Hematopoietic multipotent progenitor cell treated with erythropoietin and hydrocortisone succinate and interleukin-3 and kit ligand, for 8 days (in vitro differentiated cells): ENCODE measurements at places on chromosomes 4 and X.
A peak's percentile ranks its signal among the peaks of the same experiment; 100 is the strongest.

DNA sequence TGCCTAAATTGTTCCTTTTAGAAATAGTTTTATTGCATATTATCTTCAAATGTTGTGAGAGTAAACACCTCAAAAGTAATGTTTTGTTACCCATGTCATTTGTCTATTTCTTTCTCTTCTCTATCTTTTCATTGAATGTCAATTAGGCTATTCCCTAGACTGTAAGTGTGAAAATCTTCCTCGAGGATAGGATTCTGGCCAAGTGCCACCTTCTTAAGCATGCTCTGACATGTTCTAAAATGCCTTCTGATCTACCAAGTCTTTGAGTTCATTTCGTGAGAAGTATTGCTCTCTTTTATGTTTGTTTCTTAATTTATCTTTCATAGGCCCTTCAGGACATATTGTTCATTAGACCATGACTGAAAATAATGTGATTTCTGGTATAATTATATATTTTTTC is 44.1 kb upstream of the TLL1 start:
- DNase-seq = no peak

GRCh38 chr4:48910511-48910910 is 3.9 kb upstream of the OCIAD2 start:
- no peak for DNase-seq

DNA sequence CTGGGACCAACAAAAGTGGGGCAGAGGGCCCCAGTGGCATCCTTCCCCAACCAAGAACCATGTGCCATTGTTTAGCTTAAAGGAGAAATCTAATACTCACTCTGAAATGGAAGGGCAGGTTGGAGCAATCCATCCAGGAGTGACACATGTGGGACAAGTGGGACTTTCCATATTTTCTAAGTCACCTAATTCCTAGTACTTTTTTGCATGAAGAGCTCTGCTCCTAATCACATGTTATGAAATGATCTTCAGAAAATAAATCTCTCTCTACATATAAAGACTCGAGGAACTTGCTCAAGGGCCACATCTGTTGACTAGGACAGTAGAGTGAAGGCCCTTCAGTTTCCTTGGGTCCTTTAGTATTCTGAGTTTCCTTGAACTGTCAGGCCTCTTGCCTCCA is 2.5 kb downstream of the CYBB start:
- DNase-seq = no peak

DNA sequence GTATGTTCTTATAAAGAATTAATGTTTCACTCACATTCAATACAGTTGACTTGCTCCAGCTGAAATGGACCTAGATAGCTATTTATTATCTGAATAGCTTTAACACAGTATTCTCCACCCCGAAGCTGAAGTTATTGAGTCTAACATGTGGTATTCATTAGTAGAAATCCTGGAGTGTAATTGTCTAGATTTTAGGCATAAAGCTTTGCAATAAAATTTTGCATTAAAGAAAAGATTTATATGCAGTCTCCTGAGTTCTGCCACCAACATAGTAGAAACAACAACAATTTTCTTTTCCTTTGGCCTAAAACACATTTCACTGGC is 90.2 kb upstream of the DCLK2 start:
- no peak for DNase-seq

- DNase-seq = no peak
Measured at GRCh38 chr4:13703096-13703495, 75.6 kb upstream of the BOD1L1 start.

- no peak for DNase-seq
Measured at GRCh38 chr4:165556383-165556782, 177.6 kb downstream of the CPE start.

DNA sequence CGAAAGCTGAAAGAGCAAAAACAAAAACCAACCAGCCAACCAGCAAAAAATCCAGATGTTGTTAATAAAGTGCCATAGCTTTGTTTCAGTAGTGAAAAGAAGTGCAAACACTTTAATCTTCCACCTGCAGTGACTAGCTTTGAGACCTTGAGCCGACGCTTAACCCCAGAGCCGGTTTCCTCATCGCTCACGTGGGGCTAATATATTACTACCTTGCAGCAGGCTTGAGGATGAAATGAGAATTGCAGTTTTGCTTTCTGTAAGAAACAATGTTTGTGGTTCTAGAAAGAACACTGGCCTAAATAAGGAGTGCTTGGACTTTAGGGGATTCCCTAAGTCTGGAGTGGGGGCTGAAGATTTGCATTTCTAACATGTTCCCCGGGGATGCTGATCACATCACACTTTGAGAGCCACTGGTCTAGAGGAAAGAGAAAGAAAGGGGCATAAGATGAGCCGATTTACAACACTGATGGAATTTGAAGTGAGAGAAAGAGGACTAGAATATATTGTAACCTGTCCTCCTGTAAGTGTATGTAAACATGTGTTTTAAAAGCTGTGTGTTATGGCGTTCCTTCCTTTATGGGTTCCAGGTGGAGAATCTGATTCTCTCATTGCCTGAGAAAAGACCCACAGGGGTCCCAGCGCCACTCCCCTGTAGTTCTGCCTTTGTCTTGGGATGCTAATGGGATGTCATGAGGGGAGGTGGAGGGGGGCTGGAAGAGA is 1.4 kb downstream of the FGF2 start:
- DNase-seq = peak; percentile 38

- peak; percentile 21 for DNase-seq
Measured at GRCh38 chrX:9466124-9466495, 1.3 kb downstream of the TBL1X start.

- no peak for DNase-seq
Measured at GRCh38 chrX:26789751-26790150, 573.8 kb downstream of the MAGEB5 start.

DNA sequence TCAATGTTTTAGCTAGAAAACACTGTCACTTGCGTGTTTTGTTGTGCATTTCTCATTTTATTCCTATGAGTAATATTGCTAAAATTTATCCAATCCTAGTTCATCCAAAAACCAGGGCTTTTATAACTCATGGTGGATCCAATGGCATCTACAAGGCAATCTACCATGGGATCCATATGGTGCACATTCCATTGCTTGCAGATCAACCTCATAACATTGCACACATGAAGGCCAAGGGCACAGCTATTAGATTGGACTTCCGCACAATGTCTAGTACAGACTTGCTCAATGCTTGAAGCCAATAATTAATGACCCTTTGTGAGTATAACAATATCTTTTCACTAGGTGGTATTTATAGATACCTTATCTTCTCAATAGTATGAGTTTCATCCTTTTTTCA is 57.2 kb upstream of the UGT2B7 start:
- DNase-seq = no peak

GRCh38 chr4:18795794-18796193 is 774.2 kb upstream of the LCORL start:
- DNase-seq = no peak

DNA sequence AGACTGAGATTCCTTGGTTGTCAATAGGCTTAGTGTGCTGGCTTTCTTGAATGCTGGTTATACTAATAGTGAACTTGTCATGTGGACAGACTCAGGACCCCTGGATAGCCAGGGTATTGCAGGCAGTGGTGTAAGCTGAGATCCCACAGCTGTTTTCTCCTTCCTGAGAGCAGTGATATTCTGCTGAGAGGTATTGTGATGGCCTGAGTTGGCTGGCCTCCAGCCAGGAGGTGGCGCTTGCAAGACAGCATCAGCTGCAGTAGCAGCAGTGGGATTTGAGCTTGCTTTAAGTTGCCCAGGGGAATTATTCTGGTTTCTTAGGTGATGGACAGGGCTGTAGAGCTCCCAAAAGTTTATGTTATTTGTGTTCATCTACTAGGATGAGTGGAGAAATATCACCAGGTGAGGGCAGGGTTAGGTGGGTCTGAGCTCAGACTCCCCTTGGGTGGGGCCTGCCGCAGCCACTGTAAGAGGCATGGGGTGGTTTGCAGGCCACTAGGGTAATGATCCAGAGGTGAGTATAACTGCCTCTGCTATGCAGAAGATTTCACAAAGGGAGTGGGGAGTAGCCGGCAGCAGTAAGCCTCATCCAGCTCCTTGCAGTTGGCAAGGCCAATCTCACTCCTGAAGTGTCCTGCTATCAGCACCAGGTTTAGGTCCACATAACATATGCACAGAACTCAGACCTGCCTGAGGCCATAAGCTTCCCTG is 66.2 kb downstream of the IL15 start:
- DNase-seq = peak; percentile 8

GRCh38 chr4:150348079-150348478 is 233.9 kb upstream of the MAB21L2 start:
- DNase-seq = no peak

- no peak for DNase-seq
Measured at GRCh38 chrX:68763481-68763880, 65.3 kb upstream of the EFNB1 start.

DNA sequence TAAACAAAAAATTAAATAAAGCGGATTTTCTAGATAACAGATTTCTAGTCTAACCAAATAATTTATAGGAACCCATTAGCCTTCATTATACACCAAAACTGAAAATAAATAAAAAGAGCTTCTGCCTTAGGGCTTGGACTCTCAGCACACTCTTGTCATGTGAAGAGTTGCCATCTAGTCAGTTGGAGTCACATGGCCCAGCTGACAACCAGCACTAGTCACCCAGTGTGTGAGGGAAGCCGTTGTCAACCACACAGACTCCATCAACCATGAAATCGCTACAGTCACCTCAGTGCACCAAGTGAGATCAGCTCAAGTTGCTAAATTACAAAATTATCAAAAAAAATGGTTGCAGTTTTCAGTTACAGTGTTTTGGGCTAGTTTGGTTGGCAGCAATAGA is 470.0 kb downstream of the GASK1B start:
- DNase-seq = no peak

GRCh38 chrX:123140904-123141303 is 43.2 kb upstream of the GRIA3 start:
- DNase-seq = no peak

GRCh38 chr4:61921920-61922319 is 721.8 kb downstream of the ADGRL3 start:
- no peak for DNase-seq

- DNase-seq = peak; percentile 58
Measured at GRCh38 chrX:38220024-38220414, 652 bp downstream of the SRPX start.

- DNase-seq = no peak
Measured at GRCh38 chrX:39725928-39726619, 371.7 kb downstream of the BCOR start.

DNA sequence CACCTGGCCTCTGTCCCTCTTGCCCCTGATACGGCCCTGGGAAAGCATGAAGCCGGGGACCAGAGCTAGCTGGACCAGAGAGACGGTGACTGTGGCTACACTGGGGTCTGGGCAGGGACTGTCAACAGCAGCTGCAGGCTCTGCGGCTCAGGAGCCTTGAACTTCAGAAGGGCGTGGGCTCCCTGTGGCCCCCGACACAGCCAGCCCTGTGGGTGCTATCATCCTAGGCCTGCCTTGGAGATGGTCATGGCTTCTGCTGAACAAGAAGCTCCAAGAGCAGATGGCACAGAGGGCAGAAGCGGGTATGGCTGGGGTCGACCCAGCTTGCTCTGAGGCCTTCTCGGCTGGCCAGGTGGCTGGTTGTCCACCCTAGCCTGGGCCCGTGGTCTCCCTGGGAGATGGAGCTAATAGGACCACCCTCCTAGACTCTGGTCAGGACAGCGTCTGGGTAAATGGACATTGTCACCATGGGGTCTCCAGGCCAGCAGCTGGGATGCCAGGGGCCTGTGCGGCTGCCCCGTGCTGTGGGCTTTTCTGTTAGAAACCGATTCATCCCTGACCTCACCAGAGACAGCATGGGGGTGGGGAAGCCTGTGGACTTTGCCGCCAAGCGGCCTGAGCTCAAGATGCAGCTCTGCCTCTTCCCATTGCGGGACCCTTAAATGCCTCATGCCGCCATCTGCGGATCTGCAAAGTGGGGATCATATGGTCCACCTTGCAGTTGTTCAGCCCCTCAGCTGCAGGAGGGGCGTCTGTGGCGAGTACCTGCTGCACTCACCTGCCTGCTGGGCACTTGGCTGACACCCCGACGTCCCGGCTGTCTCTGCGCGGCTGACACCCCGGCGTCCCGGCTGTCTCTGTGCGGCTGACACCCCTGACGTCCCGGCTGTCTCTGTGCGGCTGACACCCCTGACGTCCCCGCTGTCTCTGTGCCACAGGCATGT is 21.1 kb downstream of the CPZ start:
- no peak for DNase-seq

DNA sequence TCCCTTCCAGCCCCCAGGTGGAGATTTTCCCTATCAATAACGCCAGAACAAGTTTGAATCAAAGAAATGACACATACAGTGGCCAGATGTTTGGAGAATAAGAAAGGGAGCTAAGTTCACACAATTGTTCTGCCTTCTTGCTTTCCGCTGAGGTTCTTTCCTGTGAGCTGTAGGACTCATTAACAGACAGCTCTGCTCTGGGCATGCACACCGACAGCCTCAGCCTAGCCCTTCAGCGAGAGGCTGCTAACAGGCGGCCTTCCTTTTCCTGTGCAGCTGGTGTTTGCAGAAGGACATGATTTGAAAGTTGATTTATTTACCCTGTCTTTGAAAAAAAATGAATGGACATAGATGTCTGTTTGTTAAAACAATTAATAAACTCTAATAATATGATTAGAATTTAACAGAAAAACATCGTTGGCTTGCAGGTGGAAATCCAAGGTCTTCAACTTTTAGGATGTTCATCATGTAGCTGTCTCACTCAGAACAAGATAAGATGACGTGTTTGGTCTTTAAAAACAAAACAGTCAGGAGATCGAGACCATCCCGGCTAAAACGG is 183.3 kb downstream of the KDR start:
- no peak for DNase-seq

GRCh38 chrX:109511113-109511512 is 25.5 kb upstream of the NXT2 start:
- DNase-seq = no peak

DNA sequence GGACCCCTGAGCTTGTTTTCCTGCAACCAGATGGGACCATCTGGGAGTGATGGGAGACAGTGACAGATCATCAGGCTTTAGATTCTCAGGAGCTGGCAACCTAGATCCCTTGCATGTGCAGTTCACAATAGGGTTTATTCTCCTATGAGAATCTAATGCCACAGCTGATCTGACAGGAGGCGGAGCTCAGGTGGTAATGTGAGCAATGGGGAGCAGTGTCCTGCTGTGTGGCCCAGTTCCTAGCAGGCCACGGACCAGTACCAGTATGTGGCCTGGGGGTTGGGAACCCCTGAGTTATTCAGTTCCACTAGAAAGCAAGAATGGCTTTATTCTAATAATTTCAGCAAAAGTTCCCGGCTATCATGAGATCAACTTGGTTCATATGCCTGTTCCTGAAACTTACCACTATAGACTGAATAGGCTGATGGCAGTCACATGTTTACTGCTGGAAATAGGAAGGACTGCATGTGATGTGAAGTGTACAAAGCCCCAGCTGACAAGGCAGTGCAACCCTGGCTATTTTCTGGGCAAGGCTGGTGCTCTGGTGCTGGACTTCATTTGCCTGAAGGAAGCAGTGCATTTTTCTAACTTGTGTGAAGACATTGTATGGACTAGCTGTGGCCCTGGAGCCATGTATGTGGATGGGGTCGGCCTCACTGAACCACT is 107.2 kb downstream of the SPRY1 start:
- no peak for DNase-seq
